ENCODE measurements at places on chromosomes 11 and 22.

DNA sequence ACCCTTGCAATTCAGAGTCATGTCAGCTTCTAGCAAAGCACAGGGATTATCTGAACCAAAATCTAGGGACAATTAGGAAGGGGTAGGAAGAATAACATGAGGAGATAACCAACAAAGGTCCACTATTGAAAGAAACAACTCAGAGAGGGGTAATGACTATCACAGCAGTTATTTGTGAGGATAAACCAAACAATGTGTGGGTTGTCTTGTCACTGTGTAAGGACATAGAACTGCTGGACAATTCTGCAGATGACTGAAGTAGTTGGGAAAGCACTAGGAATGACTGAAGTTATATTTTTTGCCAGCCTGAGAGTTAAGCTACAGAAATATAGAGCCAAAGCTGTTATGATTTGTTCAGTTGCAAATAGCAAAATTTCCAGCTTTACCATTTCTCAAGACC is 858.4 kb upstream of the CCDC90B start:
- no peak for DNase-seq

GRCh38 chr11:98431463-98432359 is 589.0 kb upstream of the CNTN5 start:
- no peak for DNase-seq

DNA sequence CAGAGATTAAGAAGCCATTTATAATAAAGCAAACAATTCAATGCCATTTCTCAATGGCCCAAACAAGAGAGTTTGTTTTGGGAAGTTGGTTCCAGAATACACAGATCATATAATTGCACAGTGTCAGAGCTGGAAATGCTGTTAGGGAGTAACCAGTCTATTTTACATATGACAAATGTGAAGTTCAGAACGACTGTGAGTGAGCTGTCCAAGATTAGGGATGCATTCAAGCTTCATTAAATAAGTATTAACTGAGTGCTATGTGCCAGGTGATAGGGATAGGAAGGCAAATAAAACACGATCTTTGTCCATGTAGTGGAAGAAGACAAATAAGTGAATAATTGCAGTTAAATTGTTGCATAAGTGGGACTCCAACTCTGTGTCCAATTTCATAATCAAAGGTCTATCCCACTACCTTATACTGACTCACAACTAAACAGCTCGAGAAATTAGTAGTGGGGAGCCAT is 33.1 kb upstream of the PICALM start:
- DNase-seq, result peak; percentile 53

- DNase-seq, result no peak
These were observed 131.9 kb upstream of the MTNR1B start for GRCh38 chr11:92837595-92837994.

DNA sequence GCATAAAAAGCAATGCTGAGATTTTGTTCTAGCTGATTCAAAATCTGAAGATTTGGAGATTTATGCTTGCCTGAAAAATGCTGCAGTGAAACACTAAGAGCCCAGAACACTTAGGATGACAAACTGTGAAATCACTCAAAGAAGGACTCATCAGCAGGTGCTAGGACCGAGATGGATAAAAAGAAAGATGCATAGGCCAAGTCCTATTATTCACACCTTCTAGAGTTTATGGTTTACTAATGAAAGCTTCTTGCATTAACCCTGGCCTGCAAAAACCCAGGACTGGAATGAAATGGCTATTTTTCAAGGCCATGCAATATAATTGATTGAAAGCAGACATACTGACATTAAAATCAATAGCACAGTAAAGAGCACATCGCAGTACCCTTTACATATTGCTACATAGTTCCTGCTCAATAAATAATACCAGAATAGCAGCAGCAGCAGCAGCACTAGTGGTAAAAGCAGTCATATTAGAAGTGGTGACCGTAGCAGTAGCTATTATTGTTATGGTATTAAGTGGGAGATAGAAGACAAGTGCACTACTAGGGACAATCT is 161.7 kb downstream of the RAB38 start:
- DNase-seq, result no peak

- peak; percentile 33 for DNase-seq
These were observed 18.1 kb upstream of the EFCAB6 start for GRCh38 chr22:43829904-43830851.

GRCh38 chr11:79940974-79941735 is 500.3 kb upstream of the TENM4 start:
- DNase-seq, result peak; percentile 83

- no peak for DNase-seq
These were observed 9.6 kb downstream of the BACE1-AS start for GRCh38 chr11:117300773-117301172.

DNA sequence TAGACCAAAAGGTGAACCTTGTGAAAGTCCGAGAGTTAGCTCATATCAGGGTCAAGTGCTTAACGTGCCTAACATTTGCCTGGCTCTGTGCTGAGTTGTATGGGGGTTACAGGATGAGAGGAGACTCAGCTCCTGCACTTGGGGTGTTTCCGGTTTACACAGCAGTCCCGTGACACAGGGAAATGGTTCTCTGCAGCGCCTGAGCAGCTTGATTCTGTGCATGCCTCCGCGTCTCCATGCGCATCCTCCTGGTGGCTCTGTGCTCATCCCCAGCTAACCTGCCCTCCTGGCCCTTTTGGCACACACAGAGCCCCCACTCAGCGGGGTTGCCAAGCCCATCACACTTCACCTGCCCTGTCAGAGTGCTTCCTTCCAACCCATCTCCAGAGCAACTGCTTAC is 238.3 kb upstream of the TBCEL start:
- no peak for DNase-seq

DNA sequence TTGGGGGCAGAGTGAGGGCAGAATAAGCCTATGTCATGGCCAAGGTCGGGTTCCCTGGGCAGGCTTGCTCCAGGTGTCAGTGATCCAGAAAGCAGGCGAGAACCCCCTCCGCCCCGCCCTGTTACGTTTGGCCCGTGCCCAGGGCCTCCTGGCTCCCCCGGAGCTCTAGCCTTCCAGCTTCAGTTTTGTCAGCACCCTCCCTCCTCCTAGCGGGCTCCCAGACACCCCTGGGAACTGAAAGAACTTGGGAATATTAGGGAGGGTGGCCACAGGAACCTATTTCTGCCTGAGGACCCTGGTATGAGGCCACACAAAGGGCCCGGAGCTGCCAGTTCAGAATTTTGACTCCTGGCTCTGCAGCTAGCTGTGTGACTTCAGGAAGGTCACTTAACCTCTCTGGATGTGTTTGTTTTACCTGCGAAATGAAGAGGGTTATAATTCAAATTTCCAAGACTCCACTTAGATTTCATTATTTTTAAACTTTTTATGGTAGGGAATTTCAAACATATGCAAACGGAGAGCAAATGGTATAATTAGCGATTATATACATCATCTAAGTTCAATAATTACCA is 1.2 kb downstream of the TUBA8 start:
- no peak for DNase-seq

GRCh38 chr11:73147771-73148681 is 5.9 kb upstream of the FCHSD2 start:
- no peak for DNase-seq

DNA sequence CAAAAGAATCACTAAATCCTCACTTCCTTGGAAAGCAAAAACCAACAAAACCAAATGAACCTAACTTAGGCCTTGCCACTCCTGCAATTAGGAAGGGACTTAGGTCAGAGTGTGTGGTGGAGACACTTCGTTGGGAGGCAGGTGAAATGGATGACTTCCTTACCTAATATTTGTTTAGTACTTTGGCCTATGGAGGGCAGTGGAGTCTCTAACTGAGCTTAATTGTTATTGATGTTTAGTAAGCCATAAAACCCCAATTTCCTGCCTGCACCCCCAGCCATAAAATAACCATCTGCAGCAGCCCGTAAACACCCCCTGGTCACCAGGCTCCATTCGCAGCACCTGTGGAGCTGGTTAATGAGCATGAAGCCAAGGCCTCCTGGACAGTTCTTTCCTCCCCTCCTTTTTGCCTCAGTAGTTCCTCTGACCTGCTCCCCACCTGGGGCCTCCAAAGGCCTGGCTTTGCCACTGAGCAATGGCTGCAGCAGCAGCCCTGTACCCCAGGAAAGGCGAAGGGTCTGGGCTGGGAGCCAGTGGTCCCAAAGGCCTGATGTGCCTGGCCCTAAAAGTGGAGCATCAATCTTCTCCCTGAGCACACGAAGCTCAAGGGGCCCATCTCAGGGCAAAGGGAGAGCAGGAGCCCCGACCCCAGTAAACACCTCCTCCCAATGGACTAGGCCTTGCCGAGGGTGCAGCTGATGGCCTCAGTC is 15.6 kb upstream of the SYT13 start:
- no peak for DNase-seq

DNA sequence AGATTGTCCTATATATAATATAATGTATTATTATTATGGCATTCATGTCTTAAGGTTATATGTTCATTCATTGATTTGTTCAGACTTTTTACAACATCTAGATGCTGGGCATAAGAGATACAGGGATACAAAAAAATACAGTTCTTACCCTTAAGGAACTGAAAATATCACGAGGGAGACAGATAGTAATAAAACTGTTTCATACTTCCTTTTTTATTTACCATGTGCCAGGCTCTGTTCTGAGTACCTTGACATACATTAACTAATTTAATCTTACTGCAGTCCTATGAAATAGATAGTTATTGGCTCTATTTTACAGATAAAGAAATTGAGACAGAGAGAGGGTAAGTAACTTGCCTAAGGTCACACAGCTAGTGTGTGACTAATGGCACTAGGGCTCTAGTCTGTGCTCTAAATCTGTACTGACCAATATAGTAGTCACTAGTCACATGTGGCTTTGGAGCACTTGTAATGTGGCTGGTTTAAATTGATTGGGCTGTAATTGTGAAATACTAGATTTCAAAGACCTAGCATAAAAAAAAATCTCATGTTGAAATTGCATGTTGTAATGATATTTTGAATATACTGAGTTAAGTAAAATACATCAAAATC is 21.3 kb downstream of the TRIM44 start:
- no peak for DNase-seq

GRCh38 chr11:74532501-74533246 is 39.1 kb upstream of the LIPT2 start:
- DNase-seq, result no peak

DNA sequence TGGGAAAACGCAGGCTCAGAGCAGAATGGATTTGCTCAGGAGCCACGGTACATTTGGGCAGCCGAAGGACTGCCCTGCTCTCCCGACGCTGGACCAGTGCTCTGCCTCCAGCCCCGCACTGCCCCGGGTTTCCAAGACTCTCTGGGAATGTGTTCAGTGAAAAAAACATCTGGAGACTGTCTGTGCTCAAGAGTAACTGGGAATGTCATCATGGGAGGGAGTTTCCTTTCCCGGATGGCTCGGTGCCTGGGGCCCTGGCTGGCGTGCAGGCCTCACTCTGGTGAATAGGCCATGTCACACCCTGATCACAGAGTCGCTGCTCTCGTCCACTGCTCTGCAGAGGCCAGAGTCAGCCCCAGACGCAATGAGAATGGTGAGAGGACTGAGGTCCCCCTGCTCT is 9.8 kb upstream of the APOL6 start:
- DNase-seq, result peak; percentile 92

DNA sequence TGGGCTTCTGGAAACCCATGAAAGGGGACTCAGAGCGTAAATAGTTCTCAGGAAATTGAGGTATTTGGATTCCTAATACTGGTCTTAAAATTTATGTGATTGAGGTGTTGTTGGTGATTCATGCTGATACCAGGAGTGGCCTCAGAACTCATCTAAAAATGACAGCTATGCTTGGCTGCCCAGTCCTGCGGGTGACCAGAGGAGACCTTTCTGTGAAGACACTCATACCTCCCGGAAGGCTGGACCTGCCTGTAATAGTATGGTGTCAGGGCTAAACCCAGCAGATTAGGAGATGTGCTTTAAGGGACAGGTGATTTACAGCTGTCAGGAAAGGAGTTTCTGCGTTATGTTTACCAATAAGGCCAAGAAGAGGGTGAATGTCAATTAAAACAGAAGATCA is 29.9 kb downstream of the C11orf96 start:
- DNase-seq, result no peak

DNA sequence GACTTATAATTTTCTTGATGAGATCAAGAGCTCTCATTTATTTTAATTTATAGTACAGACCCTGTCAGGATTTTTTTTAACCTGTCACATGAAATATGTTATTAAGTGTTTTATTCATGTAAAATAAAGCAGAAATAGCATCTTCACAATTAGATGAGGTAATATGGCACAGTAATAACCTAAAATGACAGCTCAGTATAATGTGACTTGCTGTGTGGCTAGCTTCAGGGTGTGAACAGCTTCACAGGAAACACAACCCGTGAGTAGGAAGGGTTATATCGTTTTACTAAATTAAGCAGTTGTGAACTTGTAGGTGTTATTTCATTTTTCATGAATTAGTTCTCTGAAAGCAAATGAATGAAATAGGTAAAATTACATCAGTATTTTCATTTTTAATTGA is 366.9 kb upstream of the CHORDC1 start:
- DNase-seq, result no peak

DNA sequence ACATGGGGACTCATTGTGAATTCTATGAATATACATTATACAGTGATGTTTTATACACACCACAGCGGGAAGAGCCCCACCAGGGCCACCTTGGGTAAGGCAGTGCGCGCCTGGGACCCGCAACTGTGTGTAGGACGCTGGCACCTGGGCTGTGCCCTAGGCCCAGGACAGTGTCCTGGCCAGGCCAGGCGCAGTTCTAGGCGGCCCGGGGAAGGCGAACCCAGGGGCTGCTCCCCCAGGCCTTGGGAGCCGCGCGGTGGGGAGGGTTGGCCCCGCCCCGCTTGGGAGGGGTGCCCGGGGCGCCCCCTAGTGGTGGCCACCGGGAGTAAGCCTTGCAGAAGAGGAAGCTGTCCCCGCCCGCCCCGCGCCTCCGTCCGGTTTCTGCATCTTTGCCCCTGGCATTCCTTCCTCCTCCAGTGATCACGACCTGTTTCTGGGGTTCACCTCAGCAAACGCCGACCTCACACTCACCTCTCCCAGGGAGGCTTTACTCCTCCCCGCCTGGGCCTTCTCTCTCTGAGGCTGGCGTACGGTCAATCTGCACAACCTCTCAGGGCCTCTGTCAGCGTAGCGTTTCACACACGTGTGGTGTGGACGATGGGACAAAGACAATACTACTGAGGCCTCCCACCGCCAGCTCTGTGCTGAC is 9.5 kb upstream of the EHD1 start:
- DNase-seq, result peak; percentile 72

GRCh38 chr22:37021710-37022482 is 2.4 kb downstream of the MPST start:
- DNase-seq, result peak; percentile 27

DNA sequence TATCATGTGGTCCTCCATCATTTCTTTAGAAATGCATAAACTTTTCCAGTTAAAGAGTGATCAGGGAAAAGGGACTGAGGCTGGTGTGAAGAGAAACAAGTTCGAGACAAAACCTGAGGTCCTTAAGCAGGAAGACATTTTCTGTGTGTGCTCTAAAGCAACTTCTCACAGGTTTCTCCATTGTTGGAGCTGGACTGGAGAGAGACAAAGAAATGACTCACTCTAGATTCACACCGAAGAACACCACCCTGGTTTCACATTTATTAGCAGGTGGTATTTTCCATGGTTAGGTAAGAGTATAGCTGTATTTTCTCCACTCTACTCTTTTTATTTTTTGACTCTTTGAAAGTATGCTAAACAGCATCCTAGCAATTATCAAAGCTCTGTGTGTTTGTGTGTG is 736.4 kb downstream of the KCNA4 start:
- DNase-seq, result no peak

GRCh38 chr11:132332521-132332920 is 962.1 kb downstream of the NTM start:
- DNase-seq, result no peak
